ENCODE measurements at places on chromosomes 3 and 15.

GRCh38 chr3:141411251-141411771, 43.0 kb downstream of the ZBTB38 start:
- DNase-seq: peak; percentile 80

DNA sequence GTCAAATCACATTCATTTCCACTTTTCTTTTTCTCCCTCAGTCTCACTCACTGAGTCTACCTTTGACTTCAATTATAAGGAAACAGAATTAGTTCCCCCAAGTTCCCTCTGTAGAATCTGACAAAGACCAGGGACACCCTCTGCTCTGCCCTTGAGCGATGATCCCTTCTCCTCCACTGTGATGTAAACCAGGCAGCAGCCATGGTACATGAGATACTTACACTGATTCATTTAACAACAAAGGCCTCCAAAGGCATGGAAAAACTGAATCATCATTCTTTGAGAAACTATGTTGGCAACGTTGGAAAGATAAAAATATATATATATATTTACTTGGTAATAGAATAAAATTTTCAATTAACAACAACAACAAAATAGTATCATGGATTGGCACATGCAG, 84.1 kb downstream of the P3H2 start:
- peak; percentile 69 for DNase-seq

DNA sequence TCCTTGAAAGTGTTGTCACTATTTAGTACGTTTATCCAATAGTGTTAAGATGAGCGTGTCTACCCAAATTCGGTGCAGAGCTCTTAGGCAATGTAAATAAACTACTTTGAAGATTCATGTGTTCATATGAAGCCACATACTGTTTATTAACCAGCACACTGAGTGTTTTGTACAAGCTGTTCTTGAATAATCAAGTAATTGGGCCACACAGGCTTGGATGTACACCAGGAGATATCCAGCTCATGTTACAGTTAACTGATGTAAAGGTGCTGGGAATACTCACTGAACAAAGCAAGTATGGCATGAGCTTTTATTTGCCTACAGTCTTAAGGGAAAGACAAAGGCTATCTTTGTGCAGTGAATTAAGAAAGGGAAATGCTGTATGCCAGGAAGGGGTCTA, 632 bp upstream of the DHX36 start:
- DNase-seq: no peak

DNA sequence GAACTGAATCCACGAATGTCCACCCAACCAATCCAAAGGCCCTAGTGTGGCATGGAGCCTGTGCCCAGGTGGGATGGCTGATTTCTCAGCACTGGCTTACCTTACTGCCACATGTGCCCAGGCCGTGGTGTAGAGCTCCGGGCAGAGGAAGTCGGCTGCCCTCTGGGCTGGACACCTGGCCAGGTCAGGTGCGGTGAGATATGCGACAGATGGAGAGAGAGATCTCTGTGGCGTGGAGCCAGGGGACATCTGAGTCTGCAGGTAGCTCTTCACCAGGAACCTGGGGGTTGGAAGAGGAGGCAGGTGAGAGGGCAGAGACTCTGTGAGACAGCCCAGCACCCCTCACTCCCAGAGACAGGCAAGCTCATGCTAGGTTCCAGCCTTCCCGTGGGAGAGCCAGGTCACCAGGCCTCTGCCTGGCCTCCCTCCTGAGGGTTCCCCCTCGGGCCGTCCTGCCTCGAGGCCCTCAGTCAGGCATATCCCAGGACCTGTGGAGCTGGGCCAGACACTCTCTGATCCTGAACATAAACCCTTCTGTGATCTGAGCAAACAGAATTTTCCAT, 12.6 kb downstream of the ACOX2 start:
- no peak for DNase-seq

GRCh38 chr3:20853890-20854289, 667.9 kb upstream of the SGO1 start:
- no peak for DNase-seq

DNA sequence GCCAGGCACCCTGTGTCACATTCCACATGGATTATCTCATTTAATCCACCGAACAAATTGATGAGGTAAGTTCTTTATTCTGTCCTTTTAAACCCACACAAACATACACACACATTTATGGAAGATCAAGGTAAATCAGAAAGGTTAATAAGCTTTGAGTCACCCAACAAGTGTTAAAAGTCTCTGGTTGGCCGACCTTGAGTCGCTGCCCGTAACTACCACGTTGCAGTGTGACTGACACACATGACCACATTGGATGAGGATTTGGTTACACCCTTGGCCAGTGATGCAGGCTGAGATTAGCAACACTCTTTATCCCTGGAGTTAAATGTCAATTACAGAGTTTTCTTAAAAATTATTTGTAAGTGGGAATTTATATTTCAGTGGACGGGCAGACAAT, 19.2 kb downstream of the FOXP1 start:
- DNase-seq: no peak

DNA sequence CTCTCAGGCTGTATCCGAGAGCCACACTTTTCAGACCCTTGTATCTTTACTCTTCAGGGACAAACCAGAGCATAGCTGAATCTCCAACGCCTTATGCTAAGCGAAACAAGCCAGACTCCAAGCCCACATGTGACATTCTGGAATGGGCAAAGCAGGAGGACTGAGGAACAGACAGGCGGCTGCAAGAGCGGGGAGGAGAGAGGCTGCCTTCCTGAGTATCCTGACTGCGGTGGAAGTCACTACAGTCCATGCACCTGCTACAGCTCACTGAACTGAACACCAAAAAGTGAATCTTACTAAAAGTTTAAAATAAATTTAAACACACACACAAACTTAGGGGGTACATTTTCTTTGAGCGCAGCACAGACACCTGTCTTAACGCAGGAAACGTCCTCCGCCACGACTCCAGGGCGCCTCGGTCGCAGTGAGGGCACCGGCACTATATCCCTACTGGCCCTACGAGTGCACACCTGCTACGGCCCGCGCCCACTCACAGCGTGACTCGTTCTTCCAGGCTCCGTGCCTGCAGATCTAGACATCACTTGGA, 1.4 kb downstream of the CYFIP1 start:
- no peak for DNase-seq

DNA sequence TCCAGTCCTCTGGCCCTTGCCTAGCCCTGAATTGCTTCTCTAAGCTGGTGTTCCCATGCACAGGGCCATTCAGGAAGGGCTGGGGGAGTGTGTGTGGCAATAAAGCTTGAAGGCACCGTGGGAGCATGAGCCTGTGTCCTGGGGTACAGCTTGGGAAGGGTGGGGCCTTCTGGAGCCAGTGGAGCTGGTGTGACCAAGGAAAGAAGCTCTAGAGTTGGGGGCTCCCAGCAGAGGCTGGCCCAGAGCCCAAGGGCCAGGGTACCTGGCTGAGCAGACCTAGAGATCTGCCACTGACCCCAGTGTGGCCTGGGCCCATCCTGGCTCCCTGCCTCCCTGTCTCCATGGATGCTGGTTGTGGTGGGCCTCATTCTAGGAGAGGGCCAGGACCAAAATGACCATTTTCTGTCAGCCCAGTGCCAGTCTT, 8.1 kb downstream of the ABTB1 start:
- no peak for DNase-seq

DNA sequence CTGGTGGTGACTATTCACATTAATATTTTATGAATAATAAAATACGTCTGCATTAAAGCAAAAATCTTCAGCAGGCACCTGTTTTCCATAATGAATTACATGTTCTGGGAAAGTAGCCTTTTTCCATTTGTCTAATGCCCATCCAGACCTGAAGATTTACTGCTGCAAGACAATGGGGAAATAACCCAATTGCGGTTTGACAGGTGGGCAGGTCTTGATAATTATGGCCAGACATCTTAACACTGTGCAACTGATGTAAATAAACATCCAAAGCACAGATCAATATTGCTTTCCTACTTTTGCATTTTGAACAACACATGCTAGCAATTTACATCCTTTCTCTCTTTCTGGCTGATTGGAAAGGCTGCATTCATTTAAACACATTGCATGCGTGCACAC, 173.9 kb downstream of the MEIS2 start:
- no peak for DNase-seq
